GM12878 (cell line): ENCODE measurements at places on chromosomes 5 and 9.

DNA sequence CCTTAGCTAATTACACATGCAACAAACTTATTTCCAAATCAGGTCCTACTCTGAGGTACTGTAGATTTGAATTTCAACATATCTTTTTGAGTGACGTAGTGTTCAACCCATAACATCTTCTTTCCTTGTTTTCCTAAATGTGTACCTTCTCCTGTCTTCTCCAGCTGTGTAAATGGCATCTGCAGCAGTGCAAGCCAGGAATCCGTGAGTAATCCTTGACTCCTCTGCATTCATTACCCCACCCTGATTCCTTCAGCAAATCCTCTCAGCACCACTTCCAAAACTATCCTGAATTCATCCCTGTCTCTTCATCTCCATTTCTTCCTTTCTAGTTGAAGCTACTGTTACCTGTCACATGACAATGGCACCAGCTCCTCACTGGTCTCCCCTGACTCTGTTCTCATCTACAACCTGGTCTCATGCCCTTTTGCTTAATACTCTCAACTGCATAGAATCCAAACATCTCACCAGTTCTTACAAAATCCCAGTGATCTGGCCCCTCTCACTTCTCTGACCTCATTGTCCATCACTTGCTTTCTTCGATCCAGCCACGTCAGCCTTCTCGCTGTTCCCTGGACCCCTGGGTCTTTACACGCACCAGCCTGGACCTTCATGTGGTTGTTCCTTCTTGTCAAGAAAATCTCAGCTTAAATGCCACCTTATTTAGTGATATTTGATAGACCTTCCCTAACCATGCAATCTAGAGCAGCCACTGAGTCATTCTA is 14.6 kb upstream of the TRAF1 start:
- DNase-seq = no peak
- no peaks in the 10 kb centered on the region for H3K27me3 ChIP-seq
- H3K36me3 ChIP-seq = no peaks in the 10 kb centered on the region
- peaks cover 20% of the 10 kb centered on the region for H3K4me1 ChIP-seq

- DNase-seq = no peak
- H3K4me1 ChIP-seq = no peaks in the 10 kb centered on the region
- no peak overlapping the region for H3K4me3 ChIP-seq
- no peaks in the 10 kb centered on the region for H3K27me3 ChIP-seq
- no peak overlapping the region for H3K27ac ChIP-seq
Measured at GRCh38 chr5:52906845-52907244, 82.3 kb upstream of the ITGA2 start.

DNA sequence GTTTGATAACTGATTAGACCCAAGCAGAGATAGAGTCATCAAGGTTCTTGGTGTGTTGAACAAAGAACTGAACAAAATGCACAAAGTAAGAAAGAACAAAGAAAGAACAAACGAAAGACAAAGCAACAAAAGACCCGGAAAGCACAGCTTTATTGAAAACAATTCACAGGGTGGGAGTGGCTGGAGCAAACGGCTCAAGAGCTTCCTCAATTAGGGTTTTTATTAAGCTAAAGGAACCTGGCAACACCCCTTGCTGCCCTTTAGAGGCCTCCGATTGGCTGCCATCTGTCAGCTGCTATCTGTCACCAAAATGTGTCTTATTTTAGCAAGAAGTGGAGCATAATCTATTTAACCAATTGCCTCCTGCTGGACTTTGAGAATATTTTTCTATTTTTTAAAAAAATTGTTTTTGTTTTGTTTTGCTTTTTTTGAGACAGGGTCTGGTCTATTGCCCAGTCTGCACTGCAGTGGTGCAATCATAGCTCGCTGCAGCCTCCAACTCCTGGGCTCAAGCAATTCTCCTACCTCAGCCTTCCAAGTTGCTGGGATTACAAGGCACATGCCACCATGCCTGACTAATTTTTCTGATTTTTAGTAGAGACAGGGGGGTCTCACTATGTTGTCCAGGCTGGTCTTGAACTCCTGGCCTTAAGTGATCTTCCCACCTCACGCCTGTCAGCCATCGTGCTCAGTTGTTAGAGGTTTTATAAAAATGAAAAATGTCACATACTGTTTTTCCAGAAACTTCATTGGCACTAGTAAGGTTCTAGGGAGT is 7.7 kb upstream of the ABO start:
- DNase-seq = no peak
- no peaks in the 10 kb centered on the region for H3K27me3 ChIP-seq
- H3K4me1 ChIP-seq = no peaks in the 10 kb centered on the region

DNA sequence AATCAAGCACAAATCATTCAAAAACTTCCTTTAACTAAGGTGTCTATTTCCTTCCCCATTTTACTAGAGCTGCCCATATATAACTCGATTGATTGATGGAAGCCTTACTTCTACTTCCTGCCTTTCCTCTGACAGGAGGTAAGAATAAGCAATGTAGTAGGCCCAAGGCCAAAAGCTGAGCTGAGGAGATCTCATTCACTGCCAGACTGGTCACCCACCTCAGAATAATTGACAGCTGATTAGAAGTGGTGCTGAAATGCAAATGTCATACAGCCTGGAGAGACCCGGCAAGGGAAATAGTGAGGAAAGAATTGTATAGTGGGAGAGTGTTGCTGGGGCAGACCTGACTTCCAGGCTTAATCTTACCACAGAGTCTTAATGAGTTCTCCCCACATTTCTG is 239.9 kb downstream of the SAXO1 start:
- no peaks in the 10 kb centered on the region for H3K4me1 ChIP-seq
- no peak overlapping the region for H3K4me3 ChIP-seq
- H3K36me3 ChIP-seq = no peaks in the 10 kb centered on the region
- no peak overlapping the region for H3K27ac ChIP-seq
- no peak for DNase-seq
- no peaks in the 10 kb centered on the region for H3K27me3 ChIP-seq

GRCh38 chr9:37806271-37806670 is 5.7 kb downstream of the DCAF10 start:
- H3K27me3 ChIP-seq = no peaks in the 10 kb centered on the region
- no peaks in the 10 kb centered on the region for H3K36me3 ChIP-seq
- DNase-seq = no peak
- H3K4me1 ChIP-seq = 0 out of 2 replicates have a peak, but pooled peaks cover 3% of the 10 kb centered on the region
- no peak overlapping the region for H3K27ac ChIP-seq

- no peak overlapping the region for H3K27ac ChIP-seq
- H3K36me3 ChIP-seq = peaks cover 3% of the 10 kb centered on the region
- H3K4me3 ChIP-seq = no peak overlapping the region
Measured at GRCh38 chr5:72248410-72248981, 71.5 kb downstream of the MRPS27 start.

GRCh38 chr5:3181671-3182070 is 414.0 kb upstream of the IRX1 start:
- H3K36me3 ChIP-seq = no peaks in the 10 kb centered on the region
- H3K4me3 ChIP-seq = no peak overlapping the region
- H3K4me1 ChIP-seq = no peaks in the 10 kb centered on the region
- no peaks in the 10 kb centered on the region for H3K27me3 ChIP-seq
- no peak overlapping the region for H3K27ac ChIP-seq

DNA sequence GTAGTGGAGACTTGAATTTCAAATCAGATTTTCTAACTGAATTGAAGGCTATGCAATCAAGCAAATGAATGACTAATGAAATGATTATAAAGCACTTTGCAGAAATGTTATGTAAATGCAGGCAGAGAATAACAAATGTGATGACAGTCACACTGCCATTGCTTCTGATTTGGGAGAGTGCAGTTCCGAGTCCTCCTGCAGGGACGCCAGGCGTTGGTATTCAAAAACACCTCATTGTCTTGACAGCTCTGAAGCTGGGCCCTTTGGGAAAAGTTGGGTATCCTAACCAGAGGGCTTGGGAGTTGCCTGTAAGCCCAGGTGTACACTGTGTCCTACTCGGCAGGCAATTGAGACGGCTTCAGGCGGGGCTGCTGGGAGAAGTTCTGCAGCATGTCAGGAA is 57.9 kb downstream of the C5orf15 start:
- no peak for DNase-seq
- no peaks in the 10 kb centered on the region for H3K4me1 ChIP-seq
- H3K4me3 ChIP-seq = no peak overlapping the region
- H3K27ac ChIP-seq = no peak overlapping the region
- H3K36me3 ChIP-seq = no peaks in the 10 kb centered on the region

GRCh38 chr9:130051855-130052254 is 1.9 kb upstream of the GPR107 start:
- H3K27me3 ChIP-seq = no peaks in the 10 kb centered on the region
- no peaks in the 10 kb centered on the region for H3K36me3 ChIP-seq
- H3K27ac ChIP-seq = peak overlapping the region; percentile 41
- peak overlapping the region; percentile 83; the same call in 1 of the 2 replicates for H3K4me3 ChIP-seq

GRCh38 chr5:4513381-4513780 is 626.7 kb upstream of the ADAMTS16 start:
- no peaks in the 10 kb centered on the region for H3K4me1 ChIP-seq
- DNase-seq = no peak
- H3K27ac ChIP-seq = no peak overlapping the region
- H3K4me3 ChIP-seq = no peak overlapping the region
- no peaks in the 10 kb centered on the region for H3K27me3 ChIP-seq

DNA sequence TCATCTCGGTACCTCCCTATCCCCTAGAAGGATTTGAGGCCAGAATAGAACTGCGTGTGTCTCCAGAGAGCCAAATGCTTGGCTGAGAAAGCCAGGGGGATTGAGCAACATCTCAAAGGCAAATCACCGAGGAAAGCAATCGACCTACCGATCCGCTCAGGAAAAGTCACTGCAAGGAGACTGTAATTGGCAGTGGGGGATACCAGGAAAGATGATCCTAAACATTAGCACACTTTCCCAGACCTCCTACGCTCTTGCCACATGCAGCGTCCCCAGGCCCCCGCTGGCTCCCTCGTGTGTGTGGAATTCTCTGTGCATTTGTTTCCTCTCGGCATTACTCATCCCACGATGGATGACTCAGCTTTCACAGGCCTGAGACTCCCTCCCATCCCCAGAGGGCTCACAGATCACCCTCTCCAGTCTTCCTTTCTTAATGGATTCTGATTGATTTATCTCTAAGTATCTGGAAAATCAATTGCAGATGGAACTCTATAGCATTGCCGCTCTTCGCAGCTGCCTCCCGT is 82.2 kb upstream of the ICE1 start:
- H3K4me1 ChIP-seq = no peaks in the 10 kb centered on the region
- DNase-seq = no peak
- no peak overlapping the region for H3K4me3 ChIP-seq
- no peak overlapping the region for H3K27ac ChIP-seq
- H3K27me3 ChIP-seq = no peaks in the 10 kb centered on the region

GRCh38 chr5:74587300-74587699 is 53.2 kb downstream of the ENC1 start:
- no peak for DNase-seq
- no peak overlapping the region for H3K27ac ChIP-seq
- no peaks in the 10 kb centered on the region for H3K36me3 ChIP-seq
- H3K4me1 ChIP-seq = no peaks in the 10 kb centered on the region

DNA sequence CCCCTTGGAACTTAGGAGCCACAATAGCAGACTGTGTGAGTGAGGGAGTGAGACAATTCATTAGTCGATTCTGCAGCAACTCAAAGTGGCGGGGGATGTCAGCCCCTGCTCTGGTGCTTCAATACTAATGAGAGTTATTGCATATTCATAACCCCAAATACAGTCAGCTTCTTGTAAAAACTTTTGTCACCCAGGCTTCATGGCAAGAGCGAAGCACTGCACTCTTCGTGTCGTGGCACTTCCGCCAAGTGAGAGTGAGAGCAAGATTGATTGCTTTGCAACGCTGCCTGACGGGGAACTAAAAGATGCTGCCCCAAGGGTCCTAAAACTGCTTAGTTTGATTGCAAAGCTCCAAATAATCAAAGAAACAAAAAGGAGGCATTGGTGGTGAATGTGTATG is 150.9 kb downstream of the NR2F1-AS1 start:
- H3K27ac ChIP-seq = no peak overlapping the region
- no peak for DNase-seq
- no peaks in the 10 kb centered on the region for H3K27me3 ChIP-seq
- no peaks in the 10 kb centered on the region for H3K36me3 ChIP-seq
- no peak overlapping the region for H3K4me3 ChIP-seq
- no peaks in the 10 kb centered on the region for H3K4me1 ChIP-seq

GRCh38 chr5:167453246-167454030 is 838.0 kb upstream of the WWC1 start:
- no peaks in the 10 kb centered on the region for H3K36me3 ChIP-seq
- no peaks in the 10 kb centered on the region for H3K4me1 ChIP-seq
- DNase-seq = no peak
- H3K27me3 ChIP-seq = no peaks in the 10 kb centered on the region
- H3K27ac ChIP-seq = no peak overlapping the region

DNA sequence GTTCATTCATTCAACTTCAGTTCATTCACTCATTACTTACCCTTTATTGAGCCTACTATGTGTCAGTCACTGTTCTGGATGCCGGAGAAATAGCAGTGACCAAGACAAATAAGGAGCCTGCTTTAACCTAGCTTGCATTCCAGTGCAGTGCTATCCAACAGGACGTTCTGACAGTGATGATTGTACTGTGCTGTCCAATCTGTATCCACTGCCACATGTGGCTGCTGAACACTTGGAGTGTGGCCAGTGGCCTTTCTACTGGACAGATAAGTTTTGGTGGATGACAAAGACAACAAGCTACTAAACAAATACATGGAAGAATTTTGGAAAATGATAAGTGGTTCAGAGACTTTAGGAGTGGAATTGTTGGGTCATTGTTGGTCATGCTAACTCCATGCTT is 33.6 kb downstream of the SUB1 start:
- H3K27ac ChIP-seq = no peak overlapping the region
- no peaks in the 10 kb centered on the region for H3K4me1 ChIP-seq
- no peak overlapping the region for H3K4me3 ChIP-seq
- H3K27me3 ChIP-seq = no peaks in the 10 kb centered on the region
- no peak for DNase-seq
- H3K36me3 ChIP-seq = no peaks in the 10 kb centered on the region

- H3K27me3 ChIP-seq = no peaks in the 10 kb centered on the region
- no peak overlapping the region for H3K4me3 ChIP-seq
- no peaks in the 10 kb centered on the region; the same call in 1 of the 2 replicates for H3K4me1 ChIP-seq
- no peaks in the 10 kb centered on the region for H3K36me3 ChIP-seq
- no peak for DNase-seq
- H3K27ac ChIP-seq = no peak overlapping the region
Measured at GRCh38 chr9:22175972-22176545, 167.0 kb upstream of the CDKN2B start.

GRCh38 chr9:72623156-72623555 is 101.7 kb downstream of the TMC1 start:
- H3K4me3 ChIP-seq = no peak overlapping the region
- H3K36me3 ChIP-seq = no peaks in the 10 kb centered on the region
- DNase-seq = no peak
- H3K4me1 ChIP-seq = no peaks in the 10 kb centered on the region

DNA sequence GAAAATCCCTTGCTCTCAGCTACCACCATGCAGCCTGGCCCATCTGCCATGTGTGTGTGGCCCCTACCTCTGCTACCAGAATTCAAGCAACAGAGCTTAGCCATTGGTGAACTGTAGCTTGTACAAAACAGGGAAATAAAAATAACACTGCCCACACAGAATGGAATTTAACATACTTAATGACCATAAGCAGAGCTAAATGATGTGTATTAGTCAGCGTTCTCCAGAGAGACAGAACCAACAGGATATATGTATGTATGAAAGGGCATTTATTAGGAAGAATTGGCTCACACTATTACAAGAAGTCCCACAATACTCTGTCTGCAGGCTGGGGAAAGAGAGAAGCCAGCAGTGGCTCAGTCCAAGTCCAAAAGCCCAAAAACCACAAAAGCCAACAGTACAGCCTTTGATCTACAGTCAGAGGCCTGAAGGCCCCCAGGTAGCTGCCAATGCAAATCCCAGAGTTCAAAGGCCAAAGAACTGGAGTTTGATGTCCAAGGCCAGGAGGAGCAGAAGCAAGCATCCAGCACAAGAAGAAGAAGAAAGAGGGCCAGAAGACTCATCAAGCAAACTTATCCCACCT is 318.8 kb downstream of the DNAH5 start:
- no peaks in the 10 kb centered on the region for H3K36me3 ChIP-seq
- no peak for DNase-seq
- no peak overlapping the region for H3K4me3 ChIP-seq

GRCh38 chr9:129698254-129698757 is 32.9 kb downstream of the PRRX2 start:
- H3K4me3 ChIP-seq = no peak overlapping the region
- no peak for DNase-seq
- H3K27me3 ChIP-seq = no peaks in the 10 kb centered on the region; the same call in none of the 2 replicates
- no peaks in the 10 kb centered on the region for H3K4me1 ChIP-seq
